GM12878 (cell line): ENCODE measurements at places on chromosomes 2 and 18. TPM values are rescaled to one million over a fixed set of nuclear protein-coding genes. Genes with fewer than 3 reads are reported as not detected.

GRCh38 chr2:18214936-18215335, 336.5 kb downstream of the KCNS3 start:
- H3K4me3 ChIP-seq: no peak overlapping the region
- DNase-seq: no peak
- no peaks in the 10 kb centered on the region for H3K4me1 ChIP-seq

GRCh38 chr2:97662386-97662894, 1.4 kb downstream of the ACTR1B start:
- no peak for DNase-seq
- peak overlapping the region; percentile 96 for H3K27ac ChIP-seq

DNA sequence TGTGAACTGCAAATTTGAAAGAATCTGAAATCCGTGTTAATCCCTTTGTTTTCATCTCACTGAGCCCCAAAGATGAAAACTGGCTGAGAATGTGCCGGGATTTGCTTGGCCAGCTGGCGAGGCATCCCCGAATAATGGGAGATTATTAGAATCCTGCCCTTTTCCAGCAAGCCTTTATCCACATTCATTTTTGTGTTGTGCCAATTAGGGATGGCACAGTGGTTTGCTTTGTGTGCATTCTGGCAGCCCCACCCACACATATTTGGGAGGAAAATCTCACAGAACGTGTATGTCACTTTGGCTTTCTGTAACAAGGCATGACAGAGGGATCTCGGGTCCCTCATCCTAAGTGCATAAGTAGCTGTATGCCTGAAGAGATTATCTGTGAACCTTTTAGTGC, 405.8 kb upstream of the FAM98A start:
- no peaks in the 10 kb centered on the region; the same call in 1 of the 2 replicates for H3K27me3 ChIP-seq
- H3K27ac ChIP-seq: no peak overlapping the region
- H3K4me1 ChIP-seq: no peaks in the 10 kb centered on the region

DNA sequence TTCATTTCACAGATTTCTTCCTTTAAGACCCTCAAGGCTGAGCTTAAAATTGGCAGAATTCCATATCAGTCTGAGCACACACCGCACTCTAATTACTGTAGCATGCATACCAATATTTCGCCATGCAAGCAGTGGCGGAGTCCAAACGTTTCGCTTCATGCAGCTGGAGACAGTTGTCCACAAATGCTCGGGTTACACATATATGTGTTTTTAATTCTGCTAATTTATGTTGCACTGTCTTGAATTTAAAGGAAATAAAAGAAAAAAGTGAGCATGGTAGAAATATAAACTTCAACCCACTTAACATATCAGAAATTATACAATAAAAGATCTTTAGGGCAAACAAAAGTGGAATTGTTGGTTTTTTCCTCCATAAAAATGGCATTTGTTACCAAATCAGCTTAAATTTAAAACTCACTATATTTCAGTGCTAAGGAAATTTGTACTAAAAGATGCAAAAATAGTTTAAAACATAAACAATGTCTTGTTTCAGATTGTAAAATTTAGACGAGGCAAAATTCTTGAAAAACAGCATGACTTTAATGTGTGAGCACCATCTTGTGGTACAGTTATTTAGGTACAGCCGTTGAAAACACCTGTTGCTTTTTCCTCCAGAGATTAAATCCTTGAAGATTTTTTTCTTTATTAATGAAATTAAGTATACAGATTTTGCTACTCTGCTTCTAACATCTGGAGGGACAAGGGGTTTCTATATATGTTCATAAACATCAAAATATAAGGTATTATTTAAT, 24.1 kb upstream of the KANSL1L start:
- H3K27ac ChIP-seq: no peak overlapping the region
- H3K36me3 ChIP-seq: no peaks in the 10 kb centered on the region
- H3K4me1 ChIP-seq: no peaks in the 10 kb centered on the region

DNA sequence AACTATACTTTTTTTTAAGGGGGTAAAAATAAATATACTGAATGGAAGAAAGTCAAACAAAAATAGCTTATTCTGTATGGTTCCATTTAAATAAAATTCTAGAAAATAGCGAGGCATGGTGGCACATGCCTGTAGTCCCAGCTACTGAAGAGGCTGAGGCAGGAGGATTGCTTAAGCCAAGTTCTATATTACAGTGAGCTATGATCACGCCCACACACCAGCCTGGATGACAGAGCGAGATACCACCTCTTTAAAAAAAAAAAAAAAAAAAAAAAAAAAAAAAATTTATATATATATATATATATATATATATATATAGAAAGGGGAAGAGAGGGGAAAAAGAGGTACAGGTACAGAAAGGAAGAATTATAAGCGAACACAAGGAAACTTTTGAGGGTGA, 77.7 kb downstream of the MEMO1 start:
- H3K36me3 ChIP-seq: 0 out of 2 replicates have a peak, but pooled peaks cover 3% of the 10 kb centered on the region
- no peaks in the 10 kb centered on the region for H3K27me3 ChIP-seq
- H3K4me1 ChIP-seq: no peaks in the 10 kb centered on the region
- no peak for DNase-seq

GRCh38 chr2:208179028-208179609, 10.7 kb downstream of the C2orf80 start:
- H3K4me1 ChIP-seq: no peaks in the 10 kb centered on the region
- no peak for DNase-seq
- no peak overlapping the region for H3K4me3 ChIP-seq
- H3K27me3 ChIP-seq: peaks cover 3% of the 10 kb centered on the region; the same call in 1 of the 2 replicates

GRCh38 chr2:236813766-236814165, 244.1 kb downstream of the ACKR3 start:
- no peaks in the 10 kb centered on the region; the same call in none of the 2 replicates for H3K27me3 ChIP-seq
- DNase-seq: no peak
- no peak overlapping the region for H3K27ac ChIP-seq
- no peaks in the 10 kb centered on the region for H3K4me1 ChIP-seq
- no peaks in the 10 kb centered on the region for H3K36me3 ChIP-seq

Gene ACMSD
- not detected in 2 replicates for total RNA-seq

Gene SMYD5
- total RNA-seq: 30.8 and 34.4 TPM in 2 replicates

Gene KIAA2012
- total RNA-seq: not detected in 2 replicates
